ENCODE measurements at places on chromosomes 7 and 10. TPM values are rescaled to one million over a fixed set of nuclear protein-coding genes. Genes with fewer than 3 reads are reported as not detected.

- no peak for DNase-seq
- no peaks in the 10 kb centered on the region for H3K27me3 ChIP-seq
- H3K4me3 ChIP-seq: no peak overlapping the region
- no peaks in the 10 kb centered on the region for H3K36me3 ChIP-seq
- no peak overlapping the region for H3K27ac ChIP-seq
These were observed 68.3 kb downstream of the CREB5 start for GRCh38 chr7:28480595-28480994.

- H3K36me3 ChIP-seq: no peaks in the 10 kb centered on the region
- H3K4me1 ChIP-seq: no peaks in the 10 kb centered on the region
- peak; percentile 61 for DNase-seq
- peak overlapping the region; percentile 58 for H3K27ac ChIP-seq
These were observed 3.2 kb upstream of the MRPS24 start for GRCh38 chr7:43872406-43873110.

- no peaks in the 10 kb centered on the region for H3K4me1 ChIP-seq
- no peak for DNase-seq
- no peak overlapping the region for H3K27ac ChIP-seq
- H3K27me3 ChIP-seq: no peaks in the 10 kb centered on the region
- H3K4me3 ChIP-seq: no peak overlapping the region
These were observed 39.5 kb downstream of the CACNA2D1 start for GRCh38 chr7:82404094-82404493.

The TRPV5 gene
- total RNA-seq: 0.34 TPM

The HOXA7 gene
- total RNA-seq: 8.4 TPM

DNA sequence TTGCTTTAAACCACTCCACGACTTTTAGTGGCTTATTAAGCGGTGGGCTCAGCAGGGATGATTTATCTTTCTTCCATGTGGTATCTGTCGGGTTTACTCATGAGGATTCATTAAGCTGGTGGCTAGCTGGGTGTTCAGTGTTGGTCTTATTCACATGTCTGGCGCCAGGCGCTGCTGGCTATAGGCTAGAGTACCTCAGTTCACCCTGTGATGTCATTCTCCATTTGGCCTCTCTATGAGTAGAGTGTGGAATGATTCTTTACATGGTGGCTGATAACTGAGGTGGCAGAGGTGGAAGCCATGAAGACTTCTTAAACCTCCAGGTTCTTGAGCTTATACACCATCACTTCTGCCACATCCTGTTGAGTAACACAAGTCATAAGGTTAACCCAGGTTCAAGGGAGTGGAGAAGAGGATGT lies 115.4 kb downstream of the MLLT10 start:
- no peaks in the 10 kb centered on the region for H3K4me1 ChIP-seq
- H3K27me3 ChIP-seq: no peaks in the 10 kb centered on the region
- H3K4me3 ChIP-seq: no peak overlapping the region
- no peak for DNase-seq

GRCh38 chr7:88318196-88318595 lies 11.5 kb upstream of the STEAP4 start:
- H3K36me3 ChIP-seq: no peaks in the 10 kb centered on the region
- H3K4me3 ChIP-seq: no peak overlapping the region
- no peak for DNase-seq
- no peaks in the 10 kb centered on the region for H3K27me3 ChIP-seq

The UPK3BL2 gene
- total RNA-seq: 24.1 TPM

- no peak overlapping the region for H3K4me3 ChIP-seq
- peaks cover 8% of the 10 kb centered on the region for H3K4me1 ChIP-seq
- no peak for DNase-seq
- no peaks in the 10 kb centered on the region for H3K36me3 ChIP-seq
- H3K27me3 ChIP-seq: no peaks in the 10 kb centered on the region
These were observed 16.1 kb upstream of the SYPL1 start for GRCh38 chr7:106127984-106128780.

GRCh38 chr7:103951311-103951710 lies 38.1 kb downstream of the RELN start:
- H3K4me3 ChIP-seq: no peak overlapping the region
- no peaks in the 10 kb centered on the region for H3K4me1 ChIP-seq
- H3K27ac ChIP-seq: no peak overlapping the region
- DNase-seq: no peak
- no peaks in the 10 kb centered on the region for H3K27me3 ChIP-seq
- H3K36me3 ChIP-seq: no peaks in the 10 kb centered on the region

- DNase-seq: no peak
- no peak overlapping the region for H3K4me3 ChIP-seq
- H3K27ac ChIP-seq: no peak overlapping the region
- no peaks in the 10 kb centered on the region for H3K27me3 ChIP-seq
These were observed 53.4 kb downstream of the FOXL3 start for GRCh38 chr7:343227-343822.

The LDB3 gene
- total RNA-seq: 5.9 TPM

DNA sequence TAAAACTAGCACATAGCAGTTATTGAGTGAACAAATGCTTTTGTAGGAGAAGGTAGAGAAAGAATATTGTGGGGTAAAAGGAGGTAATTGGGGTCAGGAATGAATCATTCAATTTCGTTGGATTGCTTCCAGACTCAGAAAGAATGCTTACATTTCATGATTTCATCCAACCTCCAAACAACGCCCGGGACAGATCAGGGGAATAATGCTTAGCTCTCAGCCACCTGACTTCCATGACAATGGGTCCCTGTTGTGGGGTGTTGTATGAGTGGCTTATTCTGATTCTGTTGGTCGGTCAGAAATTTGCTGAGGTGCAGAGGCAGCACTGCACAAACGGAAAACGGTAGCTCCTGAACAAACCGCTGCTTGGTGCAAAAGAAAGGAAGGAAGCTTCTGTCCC lies 24.0 kb upstream of the INPP5F start:
- H3K4me3 ChIP-seq: no peak overlapping the region
- DNase-seq: no peak
- no peaks in the 10 kb centered on the region for H3K4me1 ChIP-seq
- H3K27ac ChIP-seq: no peak overlapping the region

The PRTFDC1 gene
- total RNA-seq: 38.7 TPM

- no peak overlapping the region for H3K4me3 ChIP-seq
- H3K4me1 ChIP-seq: no peaks in the 10 kb centered on the region
- no peak for DNase-seq
These were observed 161.5 kb upstream of the PRKCQ start for GRCh38 chr10:6741541-6741941.

- no peak overlapping the region for H3K27ac ChIP-seq
- H3K4me1 ChIP-seq: no peaks in the 10 kb centered on the region
- no peaks in the 10 kb centered on the region for H3K27me3 ChIP-seq
These were observed 1377.4 kb downstream of the XPNPEP1 start for GRCh38 chr10:108545921-108546320.

- no peaks in the 10 kb centered on the region for H3K27me3 ChIP-seq
- no peak for DNase-seq
- no peak overlapping the region for H3K27ac ChIP-seq
- no peak overlapping the region for H3K4me3 ChIP-seq
- no peaks in the 10 kb centered on the region for H3K36me3 ChIP-seq
These were observed 627.0 kb downstream of the ACTR3B start for GRCh38 chr7:153386556-153386955.

- DNase-seq: no peak
- no peaks in the 10 kb centered on the region for H3K36me3 ChIP-seq
- no peaks in the 10 kb centered on the region for H3K27me3 ChIP-seq
- H3K4me1 ChIP-seq: no peaks in the 10 kb centered on the region
- no peak overlapping the region for H3K27ac ChIP-seq
- H3K4me3 ChIP-seq: no peak overlapping the region
These were observed 23.0 kb downstream of the GNAT3 start for GRCh38 chr7:80488851-80489370.

DNA sequence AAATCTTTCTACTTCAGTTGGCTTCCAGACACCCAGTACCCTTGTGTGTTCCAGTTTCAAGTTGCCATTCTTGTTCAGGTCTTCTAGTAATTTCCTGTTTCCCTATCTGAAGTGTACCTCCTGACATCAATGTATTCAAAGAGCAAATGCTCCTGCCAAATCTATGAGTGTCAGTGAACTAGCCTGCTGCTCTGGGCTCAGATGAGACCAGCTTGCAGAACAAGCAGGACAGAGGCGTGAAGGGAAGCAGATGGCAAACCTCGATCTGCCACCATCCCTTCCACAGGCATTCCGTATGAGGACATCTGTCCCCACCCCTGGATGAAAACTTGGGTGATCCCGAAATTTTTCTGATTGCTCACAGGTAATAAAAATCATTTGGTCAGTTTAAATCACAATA lies 4.4 kb upstream of the MPP7 start:
- no peaks in the 10 kb centered on the region for H3K27me3 ChIP-seq
- no peak overlapping the region for H3K4me3 ChIP-seq
- no peak for DNase-seq

The CPVL gene
- 21.1 TPM for total RNA-seq

GRCh38 chr10:133129071-133129858 lies 30.8 kb upstream of the KNDC1 start:
- no peak overlapping the region for H3K27ac ChIP-seq
- no peak overlapping the region for H3K4me3 ChIP-seq
- DNase-seq: peak; percentile 4

- no peaks in the 10 kb centered on the region for H3K36me3 ChIP-seq
- no peaks in the 10 kb centered on the region for H3K27me3 ChIP-seq
- no peaks in the 10 kb centered on the region for H3K4me1 ChIP-seq
- no peak for DNase-seq
- H3K4me3 ChIP-seq: no peak overlapping the region
- H3K27ac ChIP-seq: peak overlapping the region; percentile 46
These were observed 31.9 kb downstream of the PIP4K2A start for GRCh38 chr10:22682237-22683139.

The TMEM72 gene
- 0.69 TPM for total RNA-seq

The MYH16 gene
- not detected for total RNA-seq

- H3K4me1 ChIP-seq: no peaks in the 10 kb centered on the region
- peak overlapping the region; percentile 68 for H3K4me3 ChIP-seq
- DNase-seq: no peak
- H3K27ac ChIP-seq: peak overlapping the region; percentile 89
- H3K27me3 ChIP-seq: no peaks in the 10 kb centered on the region
These were observed 1.7 kb downstream of the ESYT2 start for GRCh38 chr7:158827411-158828132.

DNA sequence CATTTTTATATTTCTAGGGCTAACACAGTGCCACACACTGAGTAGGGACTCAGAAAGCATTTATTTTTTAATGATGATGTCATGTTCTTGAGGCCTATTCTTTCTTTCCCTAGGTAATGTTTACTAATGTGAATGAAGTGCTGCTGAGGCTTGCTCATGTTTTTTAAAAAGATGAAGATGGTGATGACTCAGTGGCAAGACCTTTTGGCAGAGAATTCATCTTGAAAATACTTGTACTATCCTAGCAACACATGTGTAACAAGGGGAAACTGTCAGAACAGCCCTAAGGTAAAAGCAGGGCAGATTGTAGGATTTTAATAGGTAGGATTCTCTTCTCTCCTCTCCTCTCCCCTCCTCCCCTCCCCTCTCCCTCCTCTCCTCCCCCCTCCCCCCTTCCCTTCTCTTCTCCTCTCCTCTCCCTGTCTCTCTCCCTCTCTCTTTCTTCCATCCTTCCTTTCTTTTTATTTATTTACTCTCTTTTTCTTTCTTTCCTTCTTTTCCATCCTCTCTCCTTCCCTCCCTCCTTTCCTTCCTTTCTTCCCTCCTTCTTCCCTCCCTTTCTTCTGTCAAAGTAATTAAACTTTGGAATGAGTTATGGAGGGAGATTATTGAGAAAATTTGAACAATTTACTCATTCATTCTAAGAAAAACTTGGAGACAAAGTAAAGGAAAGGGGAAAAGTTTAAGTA lies 75.3 kb downstream of the ZNF92 start:
- H3K36me3 ChIP-seq: no peaks in the 10 kb centered on the region
- DNase-seq: no peak
- H3K27ac ChIP-seq: peak overlapping the region; percentile 85
- no peaks in the 10 kb centered on the region for H3K27me3 ChIP-seq
- H3K4me3 ChIP-seq: no peak overlapping the region

The FGF8 gene
- total RNA-seq: not detected

- no peak for DNase-seq
- no peaks in the 10 kb centered on the region for H3K27me3 ChIP-seq
- H3K4me1 ChIP-seq: no peaks in the 10 kb centered on the region
- no peaks in the 10 kb centered on the region for H3K36me3 ChIP-seq
These were observed 238.9 kb downstream of the CACNA2D1 start for GRCh38 chr7:82204694-82205093.

The DPCD gene
- 27.8 TPM for total RNA-seq

The TDRD1 gene
- total RNA-seq: not detected

GRCh38 chr10:132784866-132785722 lies 853 bp downstream of the NKX6-2 start:
- peaks cover 8% of the 10 kb centered on the region for H3K27me3 ChIP-seq
- H3K27ac ChIP-seq: no peak overlapping the region
- peaks cover 36% of the 10 kb centered on the region for H3K4me1 ChIP-seq
- no peaks in the 10 kb centered on the region for H3K36me3 ChIP-seq
- H3K4me3 ChIP-seq: no peak overlapping the region

The HYAL4 gene
- total RNA-seq: not detected

GRCh38 chr7:132508724-132509353 lies 67.4 kb downstream of the PLXNA4 start:
- no peak for DNase-seq
- no peaks in the 10 kb centered on the region for H3K4me1 ChIP-seq
- no peaks in the 10 kb centered on the region for H3K27me3 ChIP-seq
- H3K36me3 ChIP-seq: no peaks in the 10 kb centered on the region
- no peak overlapping the region for H3K4me3 ChIP-seq

The ZMIZ2 gene
- total RNA-seq: 5.3 TPM

DNA sequence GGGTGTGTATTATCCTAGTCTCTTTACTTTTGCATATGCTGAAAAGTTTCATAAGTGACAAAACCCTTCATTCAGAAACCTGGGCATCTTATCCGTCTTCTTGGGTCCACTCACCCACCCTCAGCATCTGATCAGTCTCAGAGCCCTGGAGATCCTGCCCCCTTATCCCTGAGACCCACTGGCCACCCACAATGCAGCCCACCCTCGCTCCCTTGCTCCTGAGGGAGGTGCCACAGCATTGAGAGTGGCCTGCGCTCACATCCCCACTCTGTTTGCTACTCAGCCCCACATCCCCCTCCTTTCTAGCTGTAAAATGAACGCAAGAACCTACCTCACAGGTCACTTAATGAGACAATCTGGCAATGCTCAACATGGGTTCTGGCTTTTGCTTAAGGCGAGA lies 27.3 kb downstream of the PDIA4 start:
- no peak overlapping the region for H3K27ac ChIP-seq
- DNase-seq: no peak
- no peaks in the 10 kb centered on the region for H3K4me1 ChIP-seq
- H3K27me3 ChIP-seq: no peaks in the 10 kb centered on the region
- H3K4me3 ChIP-seq: no peak overlapping the region
